ENCODE measurements at places on chromosomes 2 and 18.

- DNase-seq, result no peak
These were observed 888.6 kb upstream of the NRXN1 start for GRCh38 chr2:51920509-51920908.

DNA sequence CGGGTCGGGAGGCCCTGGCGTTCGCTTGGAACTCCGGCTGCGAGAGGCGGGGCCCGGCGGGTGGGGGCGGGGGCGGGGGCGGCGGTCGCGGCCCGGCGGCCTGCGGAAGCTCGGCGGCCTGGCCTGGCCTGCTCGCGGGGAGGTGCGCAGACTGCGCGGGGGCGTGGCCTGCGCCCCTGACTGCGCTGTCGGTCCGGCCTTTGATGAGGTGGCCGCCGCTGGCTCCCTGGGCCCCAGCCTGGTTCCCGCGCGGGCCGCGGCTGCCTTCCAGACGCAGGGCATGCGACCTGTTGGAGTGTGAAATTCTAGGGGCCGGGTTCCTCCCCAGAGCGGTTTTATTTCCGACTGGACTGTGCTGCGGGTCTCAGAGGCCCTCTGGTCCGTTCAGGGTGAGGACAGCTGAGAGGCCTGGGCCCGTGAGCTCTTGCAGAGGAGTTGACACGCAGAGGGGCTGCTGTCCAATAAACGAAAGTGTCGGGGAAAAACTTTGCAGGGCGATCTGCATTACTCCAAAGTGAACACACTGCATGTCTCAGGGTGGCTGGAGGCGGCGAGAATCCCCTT lies 629 bp downstream of the NRBP1 start:
- peak; percentile 49 for DNase-seq

- DNase-seq, result no peak
These were observed 32.7 kb downstream of the RBM43 start for GRCh38 chr2:151228847-151229512.

GRCh38 chr18:61852496-61852895 lies 40.3 kb downstream of the RNF152 start:
- DNase-seq, result no peak

GRCh38 chr2:64551851-64552250 lies 27.7 kb downstream of the AFTPH start:
- DNase-seq, result no peak

GRCh38 chr2:17539611-17540092 lies 844 bp upstream of the VSNL1 start:
- no peak for DNase-seq

DNA sequence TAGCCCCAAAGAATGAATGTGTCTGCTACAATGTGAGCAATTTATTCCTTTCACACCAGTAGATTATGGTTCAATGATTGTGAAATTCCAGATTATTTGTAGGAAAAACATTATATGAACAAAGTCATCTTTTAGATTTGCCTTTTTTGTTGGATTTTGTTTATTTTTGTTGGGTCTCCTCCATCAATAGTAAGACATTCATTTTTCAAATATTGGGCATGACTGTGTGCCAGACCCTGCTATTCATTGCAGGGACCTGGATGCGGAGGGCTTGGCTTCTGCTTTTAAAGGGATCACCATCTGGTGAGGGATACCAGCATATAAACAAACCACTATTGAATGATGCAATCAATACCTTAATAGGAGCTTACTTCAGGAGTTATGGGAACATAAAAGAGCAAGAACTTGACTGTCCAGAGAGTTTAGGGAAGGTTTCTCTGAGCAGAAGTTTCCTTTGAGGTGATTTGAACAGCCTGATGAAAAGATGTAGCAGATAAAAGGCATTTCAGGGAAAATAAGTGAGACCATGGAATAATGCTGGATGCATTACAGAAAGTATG lies 486.7 kb downstream of the EPHA4 start:
- no peak for DNase-seq

GRCh38 chr18:39786477-39786876 lies 2168.6 kb upstream of the PIK3C3 start:
- DNase-seq, result no peak

GRCh38 chr2:151840216-151841046 lies 12.2 kb upstream of the ARL5A start:
- DNase-seq, result no peak

DNA sequence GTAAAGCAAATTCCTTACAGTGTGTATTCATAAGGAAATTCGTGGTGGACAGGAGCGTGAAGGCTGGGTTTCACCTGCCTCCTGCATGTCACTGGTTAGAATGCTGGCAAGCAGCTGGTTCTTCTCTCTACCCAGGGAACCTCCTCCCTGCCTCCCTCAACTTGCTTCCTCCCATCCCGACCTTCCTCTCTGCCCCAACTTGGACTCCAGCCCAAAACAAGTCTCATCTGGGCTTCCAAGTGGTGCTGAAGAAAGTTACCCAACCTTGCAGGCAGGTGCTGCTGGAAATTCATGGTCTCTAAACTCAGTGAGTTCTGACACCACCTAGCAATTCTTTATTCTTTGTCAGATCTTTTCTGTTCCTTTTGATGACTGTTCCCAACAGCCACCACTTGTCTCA lies 184.5 kb downstream of the BCL2 start:
- no peak for DNase-seq

- no peak for DNase-seq
These were observed 80.2 kb downstream of the RAB3GAP1 start for GRCh38 chr2:135132314-135132713.

- no peak for DNase-seq
These were observed 97.2 kb upstream of the GPC1 start for GRCh38 chr2:240338274-240338673.

GRCh38 chr2:229099231-229099630 lies 171.9 kb downstream of the PID1 start:
- DNase-seq, result no peak

- DNase-seq, result no peak
These were observed 39.5 kb downstream of the GLS start for GRCh38 chr2:190920085-190920484.

DNA sequence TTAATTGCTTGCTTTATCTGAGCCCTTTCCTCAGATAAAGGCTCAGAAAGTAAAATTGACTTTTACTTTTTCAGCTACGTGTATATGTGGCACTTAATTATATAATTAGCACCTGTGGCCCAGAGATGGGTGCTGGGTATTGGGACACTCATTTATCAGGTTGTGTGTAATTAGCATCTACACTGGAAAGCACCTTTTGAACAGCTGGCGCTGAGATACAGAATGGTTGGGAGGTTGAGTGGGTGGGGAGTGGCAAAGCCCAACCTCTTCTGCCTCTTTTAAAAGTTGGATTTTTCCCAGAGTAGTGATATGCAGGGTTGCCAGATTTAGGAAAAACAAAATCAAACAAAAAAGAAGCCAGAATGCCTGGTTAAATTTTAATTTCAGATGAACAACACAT lies 23.9 kb downstream of the SPTBN1 start:
- DNase-seq, result no peak

DNA sequence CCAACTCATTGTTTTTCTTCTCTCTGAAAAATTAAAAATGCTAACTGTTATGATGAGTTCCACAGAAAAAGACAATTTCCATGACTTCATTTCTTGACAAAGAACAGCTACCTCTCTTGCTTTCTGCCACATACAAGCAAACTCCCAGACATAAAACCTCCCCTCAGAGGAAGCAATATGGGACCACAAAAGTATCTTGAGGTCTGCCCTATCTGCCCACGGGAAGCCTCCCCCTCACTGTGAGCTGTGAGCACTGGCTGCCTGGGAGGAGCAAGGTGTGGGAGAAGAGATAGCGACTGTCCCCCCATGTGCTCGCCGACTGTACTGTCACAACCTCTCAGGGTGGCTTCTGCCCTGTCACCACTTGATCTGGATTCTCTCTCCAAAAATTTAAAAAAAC lies 69.7 kb upstream of the NRP2 start:
- no peak for DNase-seq

GRCh38 chr2:235268535-235268934 lies 225.3 kb upstream of the AGAP1 start:
- no peak for DNase-seq

- no peak for DNase-seq
These were observed 108.4 kb upstream of the LDAH start for GRCh38 chr2:20931346-20931745.

DNA sequence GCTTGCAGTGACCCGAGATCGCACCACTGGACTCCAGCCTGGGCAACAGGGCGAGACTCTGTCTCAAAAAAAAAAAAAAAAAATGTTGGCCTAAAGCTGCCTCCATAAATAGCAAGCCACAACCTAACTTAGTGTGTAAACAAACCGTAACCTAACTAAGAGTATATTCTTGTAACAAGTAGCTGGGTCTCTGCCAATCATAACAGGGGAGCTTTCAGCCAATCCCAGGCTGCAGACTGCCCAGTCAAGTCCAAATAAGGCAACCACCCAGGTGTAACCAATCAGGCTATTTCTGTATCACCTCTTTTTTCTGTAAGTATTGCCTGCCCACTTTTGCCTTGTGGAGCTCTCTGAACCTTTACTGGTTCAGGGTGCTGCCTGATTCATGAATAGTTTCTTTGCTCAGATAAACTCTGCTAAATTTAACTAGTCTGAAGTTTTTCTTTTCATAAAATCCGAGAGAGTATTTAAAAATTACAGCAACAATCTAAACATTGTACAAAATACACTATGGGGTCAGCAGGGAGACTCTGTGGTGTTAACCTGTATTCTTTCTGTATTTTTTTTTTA lies 4.5 kb downstream of the PSTPIP2 start:
- no peak for DNase-seq

- no peak for DNase-seq
These were observed 48.8 kb upstream of the DTNB start for GRCh38 chr2:25722224-25722623.

DNA sequence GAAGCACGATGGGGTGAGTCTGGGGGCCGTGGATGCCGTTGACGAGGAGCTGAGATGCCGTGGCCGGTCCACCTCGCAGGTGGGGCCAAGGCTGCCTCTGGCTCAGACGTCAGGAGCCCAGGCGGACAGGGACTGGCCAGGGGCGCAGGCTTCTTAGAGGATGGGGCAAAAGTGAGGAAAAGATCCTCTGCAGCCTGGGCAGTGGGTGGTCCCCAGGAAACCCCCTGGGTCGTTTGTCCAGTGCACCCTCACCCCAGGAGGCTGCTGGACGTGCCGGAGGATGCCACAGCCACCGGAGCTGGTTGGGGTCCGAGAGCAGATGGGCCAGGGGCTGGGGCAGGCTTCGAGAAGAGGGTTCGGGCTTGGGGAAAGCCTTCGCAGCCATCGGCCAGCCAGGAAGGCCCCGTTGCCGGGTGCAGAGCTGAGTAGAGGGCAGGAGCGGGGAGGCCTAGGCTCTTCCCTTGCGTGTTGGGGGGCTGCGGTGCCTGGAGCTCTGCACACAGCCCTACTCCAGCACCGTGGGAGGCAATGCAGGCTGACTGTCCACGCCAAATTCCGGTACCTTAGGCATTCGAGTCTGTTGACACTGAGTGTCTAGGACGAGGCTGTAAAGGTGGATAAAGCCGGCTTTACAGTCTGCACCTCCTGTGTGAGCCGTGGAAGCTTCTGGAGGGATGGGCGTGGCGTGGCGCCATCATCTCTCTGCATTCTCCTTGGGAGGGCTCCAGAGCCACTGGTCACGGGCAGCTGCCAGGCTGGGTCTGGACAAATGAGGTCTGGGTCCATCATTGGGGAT lies 18.8 kb downstream of the GPC1 start:
- no peak for DNase-seq

GRCh38 chr2:127454595-127455565 lies 36.7 kb downstream of the PROC start:
- no peak for DNase-seq

All from activated T-cell treated with anti-CD3 and anti-CD28 coated beads for 1 hour (primary cell).